Tibial nerve (tissue), 4 donors: ENCODE measurements at places on chromosomes 4 and X.

DNA sequence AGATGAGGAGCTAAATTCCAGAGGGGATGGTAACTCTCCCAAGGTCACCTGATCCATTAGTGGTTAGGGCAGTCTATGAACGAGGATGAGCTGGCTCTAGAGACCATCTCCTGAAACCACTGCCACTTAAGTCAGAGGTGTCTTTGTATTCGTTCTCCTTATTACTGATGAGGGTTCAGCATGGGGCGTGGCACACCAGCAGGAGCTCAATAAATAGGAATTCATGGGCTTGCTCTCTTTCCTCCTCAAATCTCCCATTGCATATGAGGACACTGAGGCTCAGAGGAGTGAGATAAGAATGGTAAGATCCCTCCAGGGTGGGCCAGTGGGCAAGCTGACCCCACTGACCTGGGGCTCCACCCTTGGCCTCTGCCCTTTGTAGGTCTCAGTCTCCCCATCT is 1.7 kb upstream of the GATA1 start:
- DNase-seq, result no peak

- no peak for DNase-seq
These were observed 63.3 kb downstream of the SEL1L3 start for GRCh38 chr4:25799522-25799921.

- peak; percentile 46 for DNase-seq
These were observed 991 bp downstream of the RAP2C start for GRCh38 chrX:132218100-132218812.

- DNase-seq, result no peak
These were observed 16.8 kb upstream of the IRAK1 start for GRCh38 chrX:154036513-154036912.

- DNase-seq, result no peak
These were observed 145.8 kb upstream of the RASGEF1B start for GRCh38 chr4:81617545-81617944.
